ENCODE measurements at places on chromosomes 13 and 19.
A peak's percentile ranks its signal among the peaks of the same experiment; 100 is the strongest.

DNA sequence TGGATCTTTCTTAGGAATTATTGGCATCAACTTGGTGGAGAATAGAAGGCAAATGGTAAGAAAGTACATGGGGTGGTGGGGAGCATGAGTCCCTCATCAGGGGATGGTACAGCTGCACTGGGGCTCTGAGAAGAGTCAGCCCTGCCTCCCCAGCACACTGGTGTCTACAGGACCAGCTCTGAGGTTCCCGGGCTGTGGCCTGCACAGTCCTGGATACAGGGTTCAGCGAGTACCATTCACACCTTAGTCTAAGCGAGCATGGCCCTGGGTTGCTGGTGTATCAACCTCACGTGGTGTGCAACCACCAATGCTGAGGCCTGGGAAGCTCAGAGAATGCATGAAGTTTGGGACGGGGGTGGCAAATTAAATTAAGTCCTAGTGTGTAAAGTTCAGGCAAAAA is 10.1 kb downstream of the TMEM255B start:
- no peak for DNase-seq

GRCh38 chr13:110841846-110842245 is 73.0 kb downstream of the ANKRD10 start:
- peak; percentile 72 for DNase-seq

- no peak for DNase-seq
Measured at GRCh38 chr13:111485491-111486250, 165.2 kb downstream of the TEX29 start.

GRCh38 chr19:17404015-17404414 is 1.4 kb downstream of the BST2 start:
- DNase-seq: peak; percentile 37

DNA sequence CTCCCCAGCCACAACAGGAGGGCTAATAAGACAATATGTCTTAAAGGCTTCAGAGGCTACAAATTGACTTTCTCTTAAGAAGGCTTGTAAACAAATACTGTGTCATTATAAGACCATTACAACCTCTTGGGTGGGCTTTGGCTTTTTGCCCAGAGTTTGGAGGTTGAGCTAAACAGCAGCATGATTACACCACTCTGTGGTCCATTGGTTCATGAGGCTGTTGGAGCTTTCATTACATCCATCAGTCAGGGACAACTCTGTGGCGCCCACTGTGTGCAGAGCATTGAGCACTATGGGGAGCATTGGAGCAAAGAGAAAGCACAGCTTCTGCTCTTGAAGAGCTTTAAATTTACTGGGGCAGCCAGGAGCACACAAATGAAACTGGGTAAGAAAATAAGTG is 75.9 kb downstream of the TNFSF11 start:
- DNase-seq: no peak

DNA sequence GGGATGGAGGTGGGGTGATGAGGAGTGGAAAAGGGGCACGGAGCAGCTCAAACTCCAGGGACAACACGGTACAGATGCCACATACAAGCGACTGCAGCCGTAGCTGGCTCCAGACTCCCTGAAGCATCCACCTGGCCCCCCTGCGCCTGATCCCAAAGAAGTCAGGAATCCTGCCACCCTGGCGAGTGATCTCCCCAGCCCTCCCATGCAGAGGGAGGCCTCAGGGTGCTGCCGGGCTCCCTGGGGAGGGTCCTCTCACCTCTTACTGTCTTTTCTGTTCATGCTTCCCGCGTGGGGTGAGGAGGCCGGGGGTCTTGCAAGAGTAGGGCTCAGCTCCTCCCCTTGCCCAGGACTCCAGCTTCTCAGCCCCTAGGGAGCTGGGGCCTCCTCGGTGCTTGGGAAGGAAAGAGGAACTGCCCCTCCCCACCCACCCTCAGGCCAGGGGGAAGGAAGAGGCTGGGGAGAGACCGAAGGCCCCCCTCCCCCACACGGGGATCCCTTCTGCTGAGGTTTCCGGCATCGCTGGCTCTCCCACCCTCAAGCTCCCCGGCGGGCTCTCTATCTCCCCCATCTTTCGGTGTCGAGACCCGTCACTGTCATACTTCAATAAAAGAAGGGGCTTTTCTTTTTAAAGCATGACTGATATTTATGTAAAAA is at the start of gene RASGRP4:
Gene RASGRP4 (minus strand): TSS at position 410 of the 657 bp plus-strand sequence. CDS start 128 bp downstream, at position 282.
- no peak for DNase-seq

- no peak for DNase-seq
Measured at GRCh38 chr13:97724450-97724849, 229.0 kb upstream of the IPO5 start.

GRCh38 chr13:94917824-94918223 is 205.5 kb upstream of the SOX21 start:
- DNase-seq: no peak

GRCh38 chr19:29886586-29886985 is 55.5 kb upstream of the URI1 start:
- DNase-seq: no peak

All from EL (cell line).